ENCODE measurements at places on chromosomes 5 and 9.

DNA sequence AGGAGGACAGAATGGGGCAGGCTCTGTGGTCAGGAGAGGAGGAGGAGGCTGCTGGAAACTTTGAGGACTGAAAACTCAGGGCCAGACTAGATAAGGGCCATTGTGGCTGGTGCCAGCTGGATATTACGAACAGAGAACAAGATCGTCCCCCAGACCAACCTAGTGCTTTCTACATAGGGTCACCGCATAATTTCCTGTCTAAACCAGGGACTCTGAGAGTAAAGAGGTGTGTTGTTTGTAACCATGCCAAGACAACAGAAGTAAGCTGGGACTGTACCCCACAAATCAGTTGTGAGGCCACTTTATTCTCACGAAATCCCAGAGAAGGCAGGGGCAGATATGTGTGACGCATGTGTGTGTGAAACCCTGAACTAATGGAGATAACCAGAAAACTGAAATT lies 20.3 kb upstream of the GFPT2 start:
- DNase-seq: no peak

DNA sequence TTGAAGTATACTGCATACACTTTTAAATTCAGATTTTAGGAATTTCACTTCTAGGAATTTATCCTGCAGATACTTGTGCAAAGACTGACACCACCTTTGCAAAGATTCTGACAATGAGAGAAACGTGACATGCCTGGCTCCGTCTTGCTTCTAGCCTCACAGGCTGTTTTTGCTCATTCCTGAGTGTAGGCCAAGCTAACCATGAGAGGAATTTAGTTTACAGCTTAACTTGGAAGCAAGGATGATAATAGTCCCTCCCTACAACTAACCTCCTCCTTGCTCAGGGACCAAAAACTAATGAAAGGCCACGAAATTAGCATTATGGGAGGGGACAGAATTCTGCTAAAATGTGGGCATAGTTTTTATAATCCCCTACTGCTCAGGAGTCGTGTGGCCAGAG lies 31.1 kb downstream of the C5orf22 start:
- DNase-seq: no peak

GRCh38 chr9:80552931-80553330 lies 981.2 kb downstream of the TLE4 start:
- no peak for DNase-seq

DNA sequence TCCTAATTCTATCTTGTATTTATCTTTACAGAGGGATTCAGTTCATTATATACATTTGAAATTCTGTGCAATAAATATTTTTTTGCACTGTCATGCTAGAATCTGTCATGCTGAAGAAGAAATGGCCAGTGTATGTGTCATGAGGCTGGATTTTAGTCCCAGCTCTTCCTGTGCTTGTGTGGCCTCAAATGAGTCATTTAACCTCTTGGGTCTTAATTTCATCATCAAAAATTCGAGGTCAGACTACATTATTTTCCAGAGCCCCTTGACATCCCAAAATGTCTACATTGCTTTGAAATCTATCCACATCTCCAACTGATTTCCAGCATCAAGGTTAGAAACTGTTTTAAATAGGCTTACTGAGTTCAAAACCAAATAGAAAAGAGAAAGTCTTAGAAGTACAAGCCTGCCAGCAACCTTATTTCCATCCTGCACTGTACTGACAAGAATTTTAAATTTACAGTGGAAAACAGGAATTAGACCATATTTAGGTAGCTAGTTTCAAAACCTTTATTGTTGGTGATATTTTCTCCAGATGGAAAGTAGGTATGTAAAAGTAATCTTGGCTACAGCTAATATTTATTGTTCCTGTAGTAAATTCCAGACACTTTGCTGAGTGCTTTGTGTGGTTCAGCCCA lies 96.7 kb upstream of the MAMDC2 start:
- DNase-seq: no peak

DNA sequence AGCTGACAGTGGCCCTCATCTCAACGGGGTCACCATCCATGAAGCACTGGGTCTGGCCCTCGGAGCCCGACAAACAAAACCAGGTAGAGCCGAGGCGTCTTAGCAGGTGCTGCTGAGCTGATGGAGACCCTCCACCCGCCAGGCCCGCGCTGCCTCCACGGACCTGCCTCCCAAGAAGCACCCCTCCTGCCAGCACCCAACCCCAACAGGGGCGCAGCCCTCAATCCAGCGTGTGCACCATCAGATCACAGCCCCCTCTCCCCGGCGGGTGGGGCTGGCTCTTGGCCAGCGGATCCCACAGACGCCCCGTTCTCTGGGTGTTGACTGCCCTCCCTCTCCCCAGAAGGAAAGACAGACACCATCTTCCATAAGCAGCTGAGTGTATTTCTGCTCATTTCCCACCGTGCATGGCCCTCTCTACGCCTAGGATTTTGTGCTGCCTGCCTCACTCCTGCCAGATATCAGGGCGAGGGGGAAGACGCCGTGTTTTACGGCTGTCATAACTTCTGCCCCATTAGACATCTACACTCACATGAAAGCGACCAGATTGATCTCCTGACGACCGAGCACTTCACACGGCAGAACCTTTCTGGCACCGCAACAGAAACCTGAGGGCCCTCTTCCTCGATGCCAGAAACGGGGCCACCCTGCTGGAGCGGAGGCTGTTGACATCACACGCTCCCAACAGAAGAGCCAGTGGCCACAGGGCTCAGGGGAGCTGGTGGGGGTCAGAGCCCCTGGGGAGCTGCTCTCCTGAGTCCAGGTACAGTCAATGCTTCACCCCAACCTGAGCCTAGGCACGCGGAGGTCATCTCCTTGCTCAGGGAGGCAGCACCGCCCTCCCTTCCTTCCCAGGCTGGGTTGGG lies 12.4 kb downstream of the NACC2 start:
- no peak for DNase-seq

- DNase-seq: no peak
These were observed 1.1 kb downstream of the POLR1E start for GRCh38 chr9:37486616-37487548.

GRCh38 chr9:95368377-95369160 lies 51.1 kb upstream of the FANCC start:
- DNase-seq: no peak

DNA sequence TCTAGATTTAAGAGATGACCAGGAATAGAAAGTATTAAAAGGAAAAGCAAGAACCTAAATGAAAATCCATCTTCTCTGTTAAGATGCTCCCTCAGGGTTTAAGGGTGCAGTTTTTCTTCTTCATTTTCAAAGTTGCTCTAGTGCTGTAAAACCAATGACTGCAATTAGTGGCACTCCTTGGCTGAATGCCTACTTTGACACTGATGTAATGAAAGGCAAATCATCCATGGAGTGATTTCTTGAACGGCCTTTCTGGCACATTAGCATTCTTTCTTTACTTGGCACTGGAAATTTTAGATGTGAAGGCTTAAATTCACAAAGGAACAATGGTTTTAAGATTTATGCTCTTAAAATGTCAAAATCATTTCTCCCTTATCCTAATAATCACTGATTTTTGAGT lies 19.3 kb upstream of the ISCA1 start:
- no peak for DNase-seq

DNA sequence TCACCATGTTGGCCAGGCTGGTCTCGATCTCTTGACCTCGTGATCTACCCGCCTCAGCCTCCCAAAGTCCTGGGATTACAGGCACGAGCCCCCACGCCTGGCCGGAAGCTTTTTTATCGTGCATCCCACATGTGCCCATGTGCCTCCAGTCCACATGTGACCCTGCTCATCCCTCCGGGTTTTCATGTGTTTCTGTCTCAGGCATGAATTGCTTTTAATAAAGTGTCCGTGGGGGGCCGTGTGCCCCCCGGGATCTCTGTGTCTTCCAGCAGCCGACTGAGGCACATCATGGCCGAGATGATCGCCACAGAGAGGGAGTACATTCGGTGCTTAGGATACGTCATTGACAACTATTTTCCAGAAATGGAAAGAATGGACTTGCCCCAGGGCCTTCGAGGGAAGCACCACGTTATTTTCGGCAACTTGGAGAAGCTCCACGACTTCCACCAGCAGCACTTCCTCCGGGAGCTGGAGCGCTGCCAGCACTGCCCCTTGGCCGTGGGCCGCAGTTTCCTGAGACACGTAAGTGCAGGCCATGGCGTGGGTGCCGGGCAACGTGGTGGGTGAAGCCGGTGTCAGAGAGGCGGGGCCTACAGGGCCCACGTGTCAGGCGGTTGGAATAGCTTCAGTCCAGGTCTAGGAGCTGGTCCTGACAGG lies 22.1 kb upstream of the LRRC14B start:
- no peak for DNase-seq

DNA sequence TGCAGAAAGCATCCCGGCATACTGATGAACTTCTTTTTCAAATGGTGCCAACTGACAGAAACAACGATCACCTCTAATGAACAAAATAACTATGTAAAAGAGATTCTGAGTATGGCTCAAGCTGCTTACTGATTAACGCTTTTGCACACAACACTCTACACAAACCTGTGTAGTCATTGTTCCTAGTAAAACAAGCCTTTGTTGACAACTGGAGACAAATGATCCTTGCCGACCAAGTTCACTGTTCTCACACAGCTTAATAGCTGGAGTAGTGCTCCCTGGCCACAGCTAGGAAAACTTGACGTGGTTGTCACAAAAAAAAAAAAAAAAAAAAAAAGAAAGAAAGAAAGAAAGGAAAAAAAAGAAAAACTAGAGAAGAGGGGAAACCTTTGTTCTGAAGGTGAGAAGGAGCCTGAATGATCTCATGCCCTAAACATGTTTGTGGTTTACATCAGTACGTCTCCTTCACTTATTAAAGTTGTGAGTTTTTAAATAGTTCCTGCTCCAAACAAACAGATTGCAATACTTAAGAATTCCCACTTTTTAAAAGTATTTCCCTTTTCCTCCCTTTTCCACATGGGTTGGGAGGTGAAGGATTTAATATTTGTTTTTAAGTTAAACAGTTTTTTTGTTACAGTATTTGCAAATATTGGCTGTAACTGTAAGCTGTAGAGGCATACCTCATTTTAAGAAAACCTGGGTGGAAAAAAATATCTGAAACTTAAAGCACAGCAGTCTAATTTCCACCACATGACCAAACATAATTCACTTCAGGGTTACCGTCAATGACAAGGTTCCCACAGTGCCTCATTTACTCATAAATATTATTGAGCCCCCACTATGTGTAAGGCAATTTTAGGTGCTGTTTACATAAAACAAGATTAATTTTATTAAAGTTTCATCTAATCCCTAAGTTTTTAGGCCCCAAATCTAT lies 63.7 kb downstream of the GLIS3 start:
- DNase-seq: no peak
